CD4-positive, alpha-beta T cell treated with Interferon gamma for 1 hour (primary cell): ENCODE measurements at places on chromosomes 12 and 14.

GRCh38 chr12:59587710-59588109 is 8.1 kb upstream of the SLC16A7 start:
- DNase-seq = no peak

DNA sequence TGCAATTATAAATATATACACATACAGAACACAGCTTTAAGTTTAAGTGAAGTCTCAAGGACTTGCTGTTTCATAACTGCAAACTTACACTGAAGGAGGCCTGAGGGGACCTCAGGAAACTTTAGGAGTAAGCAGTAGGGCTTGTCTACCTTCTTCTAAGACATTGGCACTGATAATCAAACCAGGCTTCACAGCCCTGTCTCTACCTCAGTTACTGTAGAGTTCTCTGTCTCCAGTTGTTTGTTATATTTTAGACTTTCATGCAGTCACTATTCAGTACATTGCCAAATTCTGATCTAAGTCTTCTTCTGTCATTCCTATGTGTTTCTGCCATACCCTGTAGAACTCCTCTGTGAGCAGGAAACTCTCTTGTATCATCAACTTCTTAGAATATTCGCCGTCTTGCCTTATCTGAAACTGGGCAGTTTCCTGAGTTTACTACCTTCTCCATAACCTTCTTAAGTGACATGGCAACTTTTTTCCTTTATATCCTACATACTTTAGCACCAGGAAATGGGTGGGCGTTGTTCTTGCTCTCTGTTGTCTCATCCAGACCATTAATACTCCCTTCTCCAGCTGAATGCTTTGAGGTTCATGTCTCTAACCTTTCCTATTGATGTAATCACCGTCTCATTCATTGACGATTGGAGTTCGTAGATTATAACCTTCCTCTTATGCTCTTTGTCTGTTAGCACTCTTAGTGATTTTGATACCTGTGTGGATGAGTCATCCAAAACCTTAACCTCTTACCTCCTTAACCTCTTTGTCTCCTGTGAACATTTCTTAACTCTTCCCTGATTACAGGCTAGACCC is 11.4 kb downstream of the APAF1 start:
- DNase-seq = no peak

DNA sequence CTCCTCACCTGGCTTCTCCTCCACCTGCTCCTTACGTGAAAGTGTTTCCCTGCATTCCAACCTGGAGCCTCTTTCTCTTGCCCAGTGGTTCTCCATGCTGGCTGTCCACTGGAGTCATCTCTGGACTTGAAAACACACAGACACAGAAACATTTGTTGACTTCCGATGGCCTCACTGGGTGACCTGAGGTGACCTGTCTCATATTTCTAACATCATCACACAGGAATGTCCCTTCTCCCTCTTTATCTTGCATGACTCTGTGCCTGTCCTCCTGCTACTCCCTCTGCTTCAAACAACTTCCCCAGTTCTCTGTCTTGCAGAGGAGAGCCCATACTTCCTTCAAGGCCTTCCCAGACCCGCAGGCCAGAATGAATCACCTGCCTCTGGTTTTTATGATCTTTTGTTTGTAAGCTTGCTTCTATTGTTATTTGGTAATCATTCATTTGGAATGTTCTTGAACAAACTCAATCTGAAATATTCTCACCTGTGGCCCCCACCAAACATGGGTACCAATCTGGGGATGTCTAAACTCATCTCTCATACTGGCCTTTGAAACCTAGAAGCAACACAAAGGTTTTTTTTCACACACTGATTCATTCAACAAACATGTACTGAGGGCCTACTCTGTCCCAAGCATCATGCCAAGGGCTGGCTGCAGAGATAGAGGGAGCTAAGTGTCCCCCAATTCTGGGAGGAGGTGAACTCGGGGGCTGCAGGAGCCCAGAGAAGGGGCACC is 9.7 kb upstream of the RIN3 start:
- DNase-seq = no peak

DNA sequence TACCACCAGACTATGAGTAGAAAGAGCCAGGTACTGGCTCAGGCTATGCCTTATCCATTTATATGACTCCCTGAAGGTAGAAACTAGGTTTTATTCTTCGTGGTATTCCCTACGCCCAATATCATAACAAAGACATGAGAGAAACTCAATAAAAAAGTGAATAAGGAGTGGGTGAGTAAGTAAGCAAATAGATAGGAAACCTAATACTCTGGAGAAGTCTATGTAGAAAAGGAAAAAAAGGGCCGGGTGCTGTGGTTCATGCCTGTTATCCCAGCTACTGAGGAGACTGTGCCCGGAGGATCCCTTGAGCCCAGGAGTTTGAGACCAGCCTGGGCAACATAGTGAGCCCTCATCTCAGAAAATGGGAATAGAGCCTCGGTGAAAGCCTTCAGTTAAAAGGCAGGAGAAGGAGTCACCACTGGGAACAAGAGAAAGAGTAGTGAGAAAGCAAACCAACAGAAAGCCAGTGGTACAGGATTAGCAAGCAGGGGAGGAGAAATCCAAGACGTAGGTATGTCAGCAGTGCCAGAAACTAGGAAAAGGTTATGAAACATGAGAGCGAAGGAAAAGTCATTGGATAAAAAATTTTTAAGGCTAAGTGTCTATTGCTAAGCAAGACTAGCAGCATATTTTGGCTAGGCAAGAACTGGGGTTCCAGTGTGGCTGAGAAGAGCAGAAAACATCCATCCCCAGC is 6.0 kb upstream of the OR6J1 start:
- DNase-seq = no peak

DNA sequence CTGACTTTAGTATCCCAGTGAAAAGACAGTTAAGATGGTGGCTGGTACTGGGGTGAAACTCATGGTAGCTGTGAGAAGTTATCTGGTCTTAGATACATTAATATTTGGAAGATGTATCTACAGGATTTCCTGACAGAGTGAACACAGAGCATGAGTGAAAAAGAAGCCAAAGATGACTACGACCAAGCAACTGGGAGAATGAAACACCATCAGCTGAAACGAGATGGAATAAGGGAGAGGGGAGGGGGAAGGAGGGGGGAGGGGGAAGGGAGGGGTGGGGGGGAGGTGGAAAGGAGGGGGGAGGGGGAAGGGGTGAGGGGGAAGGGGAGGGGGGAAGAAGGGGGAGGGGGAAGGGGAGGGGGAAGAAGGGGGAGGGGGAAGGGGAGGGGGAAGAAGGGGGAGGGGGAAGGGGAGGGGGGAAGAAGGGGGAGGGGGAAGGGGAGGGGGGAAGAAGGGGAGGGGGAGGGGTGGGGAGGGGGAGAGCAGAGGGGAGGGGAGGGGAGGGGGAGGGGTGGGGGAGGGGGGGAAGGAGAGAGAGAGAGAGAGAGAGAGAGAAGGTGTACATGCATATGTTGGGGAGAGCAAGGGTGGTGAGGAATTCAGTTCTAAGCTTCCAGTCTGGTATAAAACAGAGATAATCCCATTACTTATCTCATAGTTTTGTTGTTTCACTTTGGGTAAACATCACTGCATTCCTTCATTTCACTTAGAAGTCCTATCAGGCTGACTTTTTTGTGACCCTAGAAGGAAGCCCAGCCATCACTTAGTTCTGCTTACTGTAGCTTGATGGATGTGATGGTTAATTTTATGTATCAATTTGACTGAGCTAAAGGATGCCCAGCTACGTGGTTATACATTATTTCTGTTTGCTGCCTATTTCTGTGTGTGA is 73.9 kb downstream of the SPPL3 start:
- no peak for DNase-seq

GRCh38 chr14:20792556-20792955 is 10.1 kb downstream of the RNASE1 start:
- DNase-seq = no peak

DNA sequence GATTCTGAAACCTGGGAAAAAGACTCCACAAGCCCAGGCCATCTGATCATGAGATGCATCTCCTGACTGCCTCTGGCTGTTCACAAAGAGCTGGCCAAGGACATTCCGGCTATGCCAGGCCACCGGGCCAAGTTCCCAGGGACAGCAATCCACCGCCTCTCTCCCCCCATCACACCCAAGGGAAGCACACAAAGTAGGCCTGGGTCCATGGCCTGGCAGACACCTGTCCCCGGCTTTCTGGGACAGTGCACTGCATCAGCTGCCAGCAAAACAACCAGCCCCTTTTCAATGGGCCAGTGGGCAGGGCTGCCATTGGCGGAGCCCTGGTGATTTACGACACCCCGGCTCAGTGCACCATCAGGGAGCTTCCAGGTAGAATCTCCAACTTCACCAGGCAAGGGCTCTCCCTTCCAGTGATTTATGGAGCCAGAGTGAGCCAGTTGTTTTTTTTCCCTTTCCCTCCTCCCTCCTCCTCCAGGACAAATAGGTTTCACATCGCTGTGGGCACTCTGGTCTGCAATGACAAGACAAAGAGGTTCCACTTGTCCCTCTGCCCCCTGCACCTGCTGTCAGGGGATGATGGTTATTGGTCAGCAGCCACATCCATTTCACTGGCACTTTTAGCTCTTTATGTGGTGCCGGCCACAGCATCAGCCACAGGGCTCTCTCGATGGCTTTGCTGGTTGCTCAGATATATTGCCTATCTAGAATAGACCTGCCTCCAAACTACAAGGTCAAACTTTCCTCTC is 149.6 kb downstream of the SLC38A6 start:
- DNase-seq = no peak

DNA sequence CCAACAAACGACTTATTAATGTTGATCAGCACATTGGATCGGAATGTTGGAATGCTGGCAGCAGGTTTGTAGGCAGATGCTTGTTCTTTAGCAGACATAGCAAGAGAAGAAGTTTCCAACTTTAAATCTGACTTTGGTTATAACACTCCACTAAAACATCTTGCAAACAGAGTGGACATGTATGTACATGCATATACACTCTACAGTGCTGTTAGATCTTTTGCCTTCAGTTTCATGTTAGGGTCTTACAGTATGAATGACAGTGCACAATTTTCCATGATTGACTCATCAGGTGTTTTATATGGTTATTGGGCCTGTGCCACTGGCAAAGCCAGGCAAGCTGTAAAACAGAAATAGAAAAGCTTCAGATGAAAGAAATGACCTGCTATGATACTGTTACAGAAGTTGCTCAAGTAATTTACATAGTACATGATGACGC is 14.3 kb upstream of the DHRS7 start:
- DNase-seq = no peak

DNA sequence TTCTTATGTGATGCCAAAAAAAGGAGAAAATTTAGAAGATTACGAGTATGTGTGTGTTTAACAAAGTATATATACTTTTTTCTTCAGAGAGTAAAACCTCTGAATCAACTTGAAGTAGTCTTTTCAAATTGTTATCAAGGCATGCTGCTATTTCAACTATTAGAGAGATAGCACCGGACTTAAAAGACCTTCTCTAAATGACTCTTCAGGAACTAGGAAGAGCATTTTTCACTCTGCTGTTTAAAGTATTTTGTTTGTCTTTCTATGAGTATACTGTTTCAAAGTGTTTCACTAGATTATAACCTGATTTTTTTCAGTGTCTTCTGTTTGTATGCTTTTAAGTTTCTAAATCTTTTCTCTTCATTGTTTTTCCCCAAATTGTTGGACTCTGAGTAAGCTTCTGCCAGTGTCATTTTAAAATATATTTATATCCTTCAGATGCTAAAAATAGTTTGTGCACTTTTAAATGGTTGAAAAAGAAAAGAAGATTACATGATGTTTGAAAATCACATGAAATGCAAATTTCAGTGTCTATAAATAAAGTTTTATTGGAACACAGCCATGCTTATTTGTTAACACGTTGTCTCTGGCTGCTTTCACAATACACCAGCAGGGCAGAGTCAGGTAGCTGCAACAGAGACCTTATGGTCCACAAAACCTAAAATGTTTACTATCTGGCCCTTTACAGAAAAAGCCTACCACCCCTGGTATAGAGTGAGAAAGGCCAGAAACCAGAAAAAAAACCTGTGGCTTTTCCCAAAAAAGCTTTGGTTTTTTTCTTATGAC is 21.3 kb downstream of the CRADD start:
- DNase-seq = no peak

DNA sequence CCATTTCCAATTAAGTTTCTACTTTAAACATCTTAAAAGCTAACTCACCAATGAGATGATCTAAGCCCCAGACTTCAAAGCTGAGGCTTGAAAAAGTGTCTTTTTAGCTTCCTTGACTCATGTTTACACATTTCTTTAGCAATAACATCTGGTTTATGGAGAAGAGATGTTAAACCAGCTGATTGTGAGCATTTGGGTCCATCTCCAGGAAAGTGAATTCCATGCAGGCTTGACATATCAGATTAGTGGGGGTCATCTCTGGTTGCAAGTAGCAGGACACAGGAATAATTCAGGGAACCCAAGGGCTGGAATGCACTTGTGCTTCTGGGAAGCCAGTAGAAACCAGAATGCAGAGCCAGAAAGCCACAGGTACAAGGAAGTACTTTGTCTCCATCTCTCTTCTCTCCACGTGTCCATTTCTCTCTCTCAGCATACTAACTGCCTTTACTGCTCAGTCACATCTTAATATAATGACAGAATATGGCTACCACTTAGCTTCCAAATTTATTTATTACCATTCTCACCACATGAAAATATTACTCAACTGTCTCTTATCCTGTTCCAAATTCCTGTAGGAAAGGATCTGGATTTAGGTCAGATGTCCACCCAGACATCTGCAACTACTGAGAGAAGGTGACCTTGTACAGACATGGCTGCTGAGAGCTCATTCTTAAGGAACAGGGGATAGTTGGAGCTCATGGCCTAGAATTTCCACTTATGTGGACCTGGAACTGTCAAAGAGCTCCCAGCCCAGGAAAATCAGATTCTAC is 104.4 kb downstream of the SCN8A start:
- no peak for DNase-seq

- no peak for DNase-seq
These were observed 20.3 kb upstream of the FAIM2 start for GRCh38 chr12:49923880-49924556.

GRCh38 chr14:100131181-100131580 is 28.3 kb downstream of the DEGS2 start:
- DNase-seq = no peak

- DNase-seq = peak; percentile 53
These were observed 30.3 kb upstream of the ADIPOR2 start for GRCh38 chr12:1660304-1661187.

DNA sequence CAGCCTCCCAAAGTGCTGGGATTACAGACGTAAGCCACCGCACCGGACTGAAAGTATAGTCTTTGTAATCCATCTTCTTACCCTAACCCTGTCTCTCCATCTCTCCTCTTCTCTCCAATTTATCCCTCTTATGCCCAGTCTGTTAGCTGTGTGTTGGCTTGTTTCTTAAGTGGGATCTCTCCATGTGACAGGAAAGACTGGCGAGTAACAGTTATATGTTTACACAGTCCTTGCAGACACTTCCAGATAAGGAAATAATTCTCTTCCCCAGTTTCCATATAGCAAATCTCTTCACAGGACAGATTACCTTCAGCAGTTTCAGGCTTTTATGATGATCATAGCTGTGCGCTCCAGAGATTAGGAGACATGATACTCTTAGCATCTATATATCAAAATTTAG is 16.0 kb upstream of the DIP2B start:
- no peak for DNase-seq

DNA sequence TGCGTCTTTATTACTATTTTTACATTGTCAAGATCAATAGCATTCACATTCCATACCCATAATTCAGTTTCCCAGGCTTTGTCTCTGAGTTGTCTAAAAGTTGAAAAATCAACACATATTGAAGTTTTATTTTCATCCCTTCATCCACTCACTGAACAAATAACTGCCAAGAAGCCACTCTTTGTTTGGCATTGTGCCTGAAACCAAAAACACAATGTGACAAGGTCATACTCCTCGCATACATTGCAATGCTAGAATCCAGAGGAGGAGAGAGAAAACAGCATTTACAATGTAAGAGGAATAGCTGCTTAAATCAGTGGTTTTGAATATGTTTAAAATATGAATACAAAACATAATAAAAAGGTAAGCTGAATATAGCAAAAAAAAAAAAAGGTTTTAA is 71.8 kb downstream of the CCDC60 start:
- no peak for DNase-seq

GRCh38 chr12:25501549-25501948 is 51.5 kb downstream of the LMNTD1 start:
- DNase-seq = no peak
